Cerebellar nuclear complex (tissue), 1 donor: ENCODE measurements at places on chromosomes 5 and 9.

GRCh38 chr9:93129286-93129685, 4.8 kb downstream of the NINJ1 start:
- no peak for DNase-seq

DNA sequence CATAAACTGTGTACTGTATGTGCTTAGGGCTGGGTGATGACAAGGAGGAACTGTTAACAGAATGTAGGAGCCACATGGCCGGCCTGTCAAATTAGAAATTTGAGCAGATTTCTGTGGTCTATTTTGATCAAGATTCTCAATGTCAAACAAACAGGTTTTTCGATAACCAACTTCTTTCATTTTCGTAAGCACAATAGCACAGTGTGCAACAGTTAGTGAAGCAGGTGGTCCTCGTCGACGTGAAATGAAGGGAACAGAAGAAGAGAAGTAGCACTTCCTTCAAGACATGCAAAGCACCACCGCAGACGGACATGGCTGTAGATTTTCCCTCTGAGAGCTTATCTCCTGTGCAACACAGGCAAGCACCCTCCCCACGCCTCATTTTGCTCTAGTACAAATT, 252.1 kb downstream of the CRB2 start:
- no peak for DNase-seq

DNA sequence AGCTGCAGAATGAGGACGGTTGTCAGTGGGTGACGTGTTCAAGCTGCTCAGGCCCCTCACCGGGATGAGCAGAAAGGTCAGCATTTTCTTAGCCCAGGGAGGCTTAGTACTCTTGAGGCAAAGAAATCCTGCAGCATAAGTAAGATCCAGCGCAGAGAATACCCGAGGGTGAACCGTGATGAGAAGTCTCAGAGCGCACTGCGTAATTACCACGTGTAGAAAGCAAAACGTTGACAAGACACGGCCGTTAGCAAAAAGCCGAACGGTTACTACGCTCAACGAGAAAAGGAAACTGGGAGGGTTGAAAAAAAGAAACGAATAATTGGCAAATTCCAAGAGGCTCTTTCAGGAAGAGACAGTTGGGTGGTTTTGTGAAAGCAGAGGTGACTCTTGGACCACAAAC, 104.0 kb downstream of the COL23A1 start:
- DNase-seq = no peak

DNA sequence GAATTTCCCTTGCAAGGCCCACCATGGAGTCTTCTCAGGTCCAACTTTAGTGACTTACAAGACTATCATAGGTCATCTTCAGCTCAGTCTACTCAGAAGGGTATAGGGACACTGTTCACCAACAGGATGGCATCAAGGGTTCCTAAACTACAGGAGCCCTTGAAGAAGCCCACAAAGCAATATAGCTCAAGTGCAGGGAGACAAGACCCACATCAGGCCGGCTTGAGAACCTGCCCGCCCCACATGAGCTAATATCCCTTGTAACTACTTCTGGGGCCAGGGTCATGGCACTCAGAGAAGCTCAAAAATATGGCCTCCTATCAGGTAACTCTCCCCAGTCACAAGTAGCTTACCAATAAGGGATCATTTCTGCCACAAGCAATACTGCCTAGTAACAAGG, 249.9 kb downstream of the CDK5RAP2 start:
- DNase-seq = no peak

DNA sequence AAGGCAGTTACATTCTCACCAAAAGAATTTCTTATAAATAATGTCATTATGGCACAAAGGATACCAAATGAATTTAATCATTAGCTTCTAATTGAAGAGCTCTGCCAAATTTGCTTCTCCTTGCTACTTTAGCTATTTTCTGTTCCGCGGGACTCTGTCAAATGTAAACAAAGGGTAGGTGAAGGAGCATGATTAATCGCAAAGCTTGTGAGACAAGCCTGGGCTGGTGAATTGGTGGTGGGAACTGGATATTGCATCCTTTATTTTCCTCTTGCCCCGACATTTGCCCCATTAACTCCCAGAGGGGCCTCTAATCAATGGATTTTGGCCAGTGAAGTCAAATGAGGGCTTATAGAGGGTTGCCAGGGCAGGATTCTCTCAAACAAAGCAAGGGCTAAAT, 234.2 kb upstream of the RFX3 start:
- DNase-seq = no peak

GRCh38 chr5:101284736-101285375, 381.8 kb upstream of the ST8SIA4 start:
- DNase-seq = no peak

DNA sequence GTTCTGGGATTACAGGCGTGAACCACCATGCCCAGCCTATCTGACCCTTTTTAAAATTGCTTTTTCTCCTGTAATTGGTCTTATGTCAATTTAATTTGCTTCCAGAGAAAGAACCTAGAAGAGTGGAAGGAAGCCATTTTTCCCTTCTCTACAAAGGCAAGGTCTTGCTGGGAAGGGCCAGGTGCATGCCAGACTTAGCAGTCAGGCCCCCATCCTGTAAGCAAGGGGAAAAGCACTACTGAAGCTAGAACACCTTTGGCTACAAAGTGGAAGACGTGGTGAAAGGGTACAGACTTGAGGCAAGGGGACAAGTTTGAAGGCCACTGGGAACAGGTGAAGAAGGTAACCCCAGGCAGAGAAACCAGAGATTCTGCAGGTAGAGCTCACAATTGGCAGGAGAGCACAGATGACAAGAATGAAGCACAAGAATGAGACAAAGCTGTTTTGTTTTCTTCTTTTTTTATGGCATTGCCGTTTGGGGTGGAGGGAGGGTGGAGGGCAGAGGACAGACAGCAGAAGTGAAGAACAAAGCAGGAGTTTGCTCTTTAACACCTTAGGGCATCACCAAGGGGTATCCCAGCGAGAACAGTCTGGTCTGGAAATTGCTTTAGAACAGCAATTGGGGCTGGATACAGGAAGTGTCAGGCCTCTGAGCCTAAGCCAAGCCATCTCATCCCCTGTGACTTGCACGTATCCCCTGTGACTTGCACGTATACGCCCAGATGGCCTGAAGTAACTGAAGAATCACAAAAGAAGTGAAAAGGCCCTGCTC, 72.9 kb downstream of the SERINC5 start:
- no peak for DNase-seq

GRCh38 chr5:121757753-121758152, 93.9 kb upstream of the FTMT start:
- no peak for DNase-seq

DNA sequence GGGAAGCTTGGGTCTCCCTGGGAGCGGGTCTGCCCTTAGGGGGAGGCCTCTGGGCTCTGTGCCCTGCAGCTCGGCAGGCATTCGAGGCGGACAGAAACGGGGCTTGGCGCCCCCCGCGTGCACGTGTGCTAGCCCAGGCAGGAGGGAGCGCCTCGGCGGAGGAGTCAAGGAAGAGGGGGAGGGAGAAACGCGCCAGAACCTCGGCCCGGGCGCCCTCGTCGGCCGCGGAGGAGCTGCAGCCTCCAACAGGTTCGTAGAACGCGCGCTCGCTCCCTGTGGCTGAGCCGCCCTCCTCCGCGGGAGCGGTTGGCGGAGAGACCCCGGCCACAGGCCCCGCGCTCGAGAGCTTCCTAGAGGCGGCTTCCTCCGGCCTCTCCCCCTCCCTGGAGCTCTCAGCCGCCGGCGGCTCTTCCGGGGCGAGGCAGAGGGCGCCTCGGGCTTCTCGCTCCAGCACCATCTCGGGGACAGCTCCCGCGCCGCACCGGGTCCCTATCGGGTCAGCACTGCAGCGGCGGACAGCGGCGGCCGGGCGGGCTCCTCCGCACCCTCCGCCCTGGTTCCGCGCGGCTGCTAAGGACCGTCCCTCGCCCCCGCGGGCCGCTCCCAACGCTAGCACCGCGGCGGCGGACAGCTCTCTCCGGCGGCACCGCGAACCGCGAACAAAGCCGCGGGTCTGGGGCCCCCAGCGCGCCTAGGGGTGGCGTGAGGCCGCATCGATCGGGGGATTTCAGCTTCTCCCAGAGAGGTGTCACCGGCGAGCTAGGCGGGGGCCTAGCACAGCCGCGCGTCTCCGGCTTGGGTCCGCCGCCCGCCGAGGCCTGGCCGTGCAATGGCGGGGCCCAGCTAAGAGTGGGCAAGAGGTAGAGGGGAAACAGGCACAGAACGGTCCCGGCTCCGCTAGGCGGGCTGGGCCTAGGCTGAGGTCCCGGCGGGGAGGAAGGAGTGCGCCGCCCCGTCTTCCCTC, 74.6 kb upstream of the CPLX2 start:
- peak; percentile 24 for DNase-seq

DNA sequence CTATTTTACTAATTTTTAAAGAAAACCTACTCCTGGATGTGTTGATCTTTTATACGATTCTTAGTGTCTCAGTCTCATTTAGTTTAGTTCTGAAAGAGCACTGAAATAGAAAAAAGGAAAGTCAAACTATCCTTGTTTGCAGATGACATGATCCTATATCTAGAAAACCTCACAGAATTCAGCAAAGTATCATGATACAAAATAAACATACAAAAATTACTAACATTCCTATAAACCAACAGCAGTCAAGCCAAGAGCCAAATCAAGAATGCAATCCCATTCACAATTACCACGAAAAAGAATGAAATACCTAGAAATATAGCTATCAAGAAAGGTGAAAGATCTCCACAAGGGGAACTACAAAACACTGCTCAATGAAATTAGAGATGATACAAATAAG, 225.8 kb upstream of the CDH18 start:
- no peak for DNase-seq

DNA sequence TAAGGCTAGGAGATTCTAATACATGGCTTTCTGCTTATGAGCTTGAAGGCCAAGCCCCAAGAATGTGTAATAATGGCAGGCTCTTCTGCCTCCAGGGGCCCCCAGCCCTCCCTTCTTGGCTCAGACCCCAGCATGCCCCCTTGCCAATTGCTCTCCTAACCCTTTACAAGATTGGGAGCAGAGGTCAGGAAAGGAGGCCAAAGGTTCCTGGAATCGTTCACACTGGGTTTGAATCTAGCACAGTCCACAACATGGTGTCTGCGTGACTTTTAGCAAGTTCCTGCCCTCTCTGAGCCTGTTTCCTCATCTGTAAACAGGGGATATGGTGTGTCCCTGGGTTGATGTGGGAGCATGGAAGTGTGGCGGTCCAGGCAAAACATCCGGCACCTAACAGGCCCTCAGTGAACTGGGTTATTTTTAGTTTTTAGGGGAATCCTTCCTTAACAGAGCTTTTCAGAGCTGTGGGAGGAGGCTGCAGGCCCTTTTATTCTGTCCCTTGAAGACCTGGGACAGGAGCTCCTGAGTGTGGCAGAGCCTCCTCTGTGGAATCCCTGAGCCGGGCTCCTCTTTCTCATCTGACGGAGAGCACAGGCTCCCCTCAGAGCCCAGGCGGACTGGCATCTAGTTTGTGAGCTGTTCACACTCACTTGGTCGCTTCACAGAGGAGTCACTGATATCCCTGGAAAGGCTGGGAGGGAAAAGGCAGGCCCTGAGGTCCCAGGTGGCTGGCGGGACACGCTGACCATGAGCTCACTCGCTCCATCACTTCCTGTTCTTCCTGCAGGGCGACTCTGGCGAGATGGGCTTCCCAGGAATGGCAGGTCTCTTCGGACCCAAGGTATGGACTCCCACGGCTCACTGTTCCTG, 23.4 kb upstream of the ORM1 start:
- DNase-seq = no peak
